T-helper 2 cell treated with Interferon-gamma antibody and Interleukin-4, amounts not matched to agents 5 μg/mL and 100 μg/mL, for 36 hours (primary cell): ENCODE measurements at places on chromosomes 4 and X.

- no peak for DNase-seq
Measured at GRCh38 chr4:6617246-6617645, 23.2 kb upstream of the MRFAP1 start.

DNA sequence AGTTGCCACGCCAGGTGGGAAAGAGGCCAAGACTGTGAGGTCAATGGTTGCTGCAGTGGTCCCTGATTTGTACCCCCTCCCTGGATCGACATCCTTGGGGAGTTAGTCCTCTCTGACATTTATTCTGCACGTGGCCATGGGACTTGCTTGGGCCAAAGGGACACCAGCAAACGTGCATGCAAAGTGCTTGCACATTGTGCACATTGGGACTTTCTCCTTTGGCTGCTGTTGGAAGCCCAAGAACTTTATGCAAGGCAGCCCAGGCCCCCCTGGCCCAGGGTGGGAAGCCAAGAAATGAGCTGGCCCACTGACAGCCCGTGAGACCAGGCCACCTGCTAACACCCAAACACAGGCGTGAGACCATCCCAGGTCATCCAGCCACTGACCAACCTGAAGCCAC, 38.1 kb downstream of the SLC2A9 start:
- DNase-seq, result no peak

DNA sequence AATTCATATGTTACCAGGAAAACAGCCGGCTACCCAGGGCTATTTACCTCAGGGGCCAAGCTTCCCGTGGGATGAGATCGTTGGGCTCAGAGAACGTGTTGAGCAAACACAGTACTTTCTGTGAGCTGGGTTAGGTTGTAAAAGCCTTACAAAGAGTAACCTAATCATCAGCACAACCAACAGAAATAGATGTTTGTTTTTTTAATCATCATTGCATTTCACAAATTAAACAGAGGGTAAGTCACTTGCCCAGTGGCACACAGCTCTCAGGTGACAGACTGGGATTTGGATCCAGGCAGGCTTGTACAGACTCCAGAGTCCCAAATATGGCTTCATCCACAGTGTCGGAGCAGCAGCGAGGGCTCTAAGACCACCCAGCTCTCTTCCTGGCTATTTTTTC, 20.1 kb downstream of the SPON2 start:
- no peak for DNase-seq

DNA sequence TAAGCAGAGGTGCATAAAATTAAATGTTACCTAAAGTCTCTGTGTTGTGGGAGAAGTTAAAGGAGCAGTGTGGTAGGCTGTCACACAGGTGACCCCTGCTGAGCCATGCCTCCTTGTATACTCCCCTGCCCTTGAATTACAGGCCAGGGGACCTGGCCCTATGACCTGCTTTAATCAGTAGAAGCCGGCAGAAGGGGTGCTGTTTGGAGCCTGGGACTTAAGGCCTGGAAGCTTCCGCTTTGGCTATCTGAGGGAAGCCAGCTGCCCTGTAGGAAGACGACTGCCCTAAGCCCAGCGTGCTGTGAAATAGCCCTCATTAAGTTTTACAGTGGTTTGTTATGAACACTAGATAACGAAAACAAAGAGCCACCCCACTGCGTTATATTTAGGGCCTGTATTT, 34.1 kb downstream of the SPINK2 start:
- no peak for DNase-seq

- DNase-seq, result no peak
Measured at GRCh38 chr4:17587094-17587822, 10.3 kb downstream of the LAP3 start.

- DNase-seq, result no peak
Measured at GRCh38 chr4:1901127-1901526, 29.9 kb downstream of the NSD2 start.

- DNase-seq, result no peak
Measured at GRCh38 chr4:42600578-42600977, 56.3 kb downstream of the ATP8A1 start.

GRCh38 chrX:153371256-153371655, 29.9 kb downstream of the PNMA6E start:
- DNase-seq, result no peak

GRCh38 chr4:16293210-16293838, 67.1 kb upstream of the TAPT1 start:
- DNase-seq, result no peak

GRCh38 chrX:123173833-123174232, 10.2 kb upstream of the GRIA3 start:
- DNase-seq, result no peak

DNA sequence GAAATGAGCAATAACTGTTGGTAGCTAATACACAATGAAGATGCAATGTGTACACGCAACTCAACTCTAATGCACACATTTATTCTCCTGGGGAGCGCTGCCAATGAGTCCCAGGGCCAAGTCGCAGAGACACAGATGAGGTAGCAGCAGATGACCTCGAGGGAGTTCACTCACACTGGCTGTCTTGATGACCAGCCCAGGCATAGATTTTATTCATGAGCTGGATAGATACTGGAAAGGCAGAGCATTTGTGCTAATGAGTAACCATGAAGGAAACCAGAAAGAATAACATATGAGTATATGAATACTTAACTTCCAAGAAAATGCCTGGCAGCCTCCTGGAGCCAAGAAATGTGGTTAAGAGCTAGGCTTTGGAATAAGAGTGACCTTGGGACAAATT, 42.3 kb downstream of the RASL11B start:
- no peak for DNase-seq

DNA sequence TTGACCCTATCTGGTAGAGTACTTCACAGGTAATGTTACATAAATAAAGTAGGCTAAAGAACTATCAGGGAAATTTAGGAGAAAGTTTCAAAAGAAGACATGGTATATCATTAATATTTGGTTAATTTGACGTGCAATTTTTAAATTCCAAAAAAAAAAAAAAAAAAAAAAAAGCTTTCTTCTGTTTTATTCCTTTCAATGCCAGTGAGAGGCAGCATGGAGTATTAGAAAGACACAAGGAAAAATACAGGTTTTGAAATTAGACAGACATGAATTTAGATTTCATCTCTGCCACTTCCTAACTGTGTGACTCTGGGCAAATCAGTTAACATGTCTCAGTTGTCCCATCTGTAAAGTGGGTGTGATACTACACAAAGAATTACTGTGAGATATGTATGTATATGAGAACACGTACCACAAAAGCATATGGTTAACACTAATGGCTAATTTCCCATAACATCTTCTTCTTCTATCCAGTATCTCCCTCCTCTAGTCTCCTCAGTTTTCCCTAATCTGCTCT, 132.5 kb downstream of the GPC3 start:
- DNase-seq, result no peak

- DNase-seq, result no peak
Measured at GRCh38 chrX:115553171-115553570, 7.8 kb upstream of the PLS3 start.

DNA sequence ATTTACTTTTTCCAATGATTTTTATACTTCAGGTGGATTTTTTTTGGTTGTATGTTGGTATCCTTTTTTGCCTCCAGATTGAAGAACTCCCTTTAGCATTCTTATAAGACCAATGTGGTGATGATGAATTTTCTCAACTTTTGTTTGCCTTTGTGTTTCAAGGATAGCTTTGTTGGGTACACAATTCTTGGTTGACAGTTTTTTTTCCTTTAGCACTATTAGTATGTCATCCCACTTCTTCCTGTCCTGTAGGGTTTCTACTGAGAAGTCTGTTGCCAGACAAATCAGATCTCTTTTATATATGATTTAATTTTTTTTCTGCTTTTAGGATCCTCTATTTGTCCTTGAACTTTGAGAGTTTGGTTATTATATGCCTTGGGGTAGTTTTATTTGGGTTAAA, 463.0 kb upstream of the GALNT7 start:
- no peak for DNase-seq

- no peak for DNase-seq
Measured at GRCh38 chrX:112830540-112830939, 10.1 kb downstream of the AMOT start.

DNA sequence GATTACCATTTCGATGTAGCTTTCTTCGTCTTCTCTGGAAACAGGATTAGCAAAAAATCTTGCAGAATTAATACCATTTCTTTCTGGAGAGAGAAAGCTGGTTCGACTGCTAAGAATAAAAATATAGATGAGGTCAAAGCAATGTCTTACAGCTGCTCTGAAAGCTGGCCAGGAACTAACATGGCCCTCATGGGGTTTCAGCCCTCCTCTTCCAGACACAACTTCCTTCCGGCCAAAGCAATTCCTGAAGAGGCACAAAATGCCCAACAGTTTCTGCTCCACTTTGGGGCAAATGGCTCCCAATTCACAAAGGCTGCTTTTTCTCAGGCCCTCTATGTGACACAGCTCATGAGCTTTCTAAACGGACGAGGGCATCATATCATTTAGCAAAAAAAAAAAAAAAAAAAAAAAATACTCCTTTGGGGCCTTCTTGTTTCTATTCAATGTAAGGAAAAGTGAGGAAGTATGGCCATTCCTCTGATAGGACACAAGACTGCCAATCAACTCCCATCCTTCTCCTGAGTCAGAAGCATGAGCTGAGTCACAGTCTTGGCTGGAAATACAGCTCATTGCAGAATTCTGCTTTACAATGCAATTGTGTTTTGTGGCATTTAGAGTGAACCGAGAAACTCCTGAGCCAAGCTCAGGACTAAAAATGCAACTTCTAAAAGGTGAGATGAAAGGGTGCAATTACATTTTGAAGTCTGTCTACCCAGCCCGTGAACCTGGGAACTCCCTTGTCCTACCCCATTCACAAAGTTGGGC, 42.7 kb upstream of the CTAG2 start:
- DNase-seq, result peak; percentile 7

- no peak for DNase-seq
Measured at GRCh38 chr4:187289371-187289770, 565.7 kb upstream of the FAT1 start.

DNA sequence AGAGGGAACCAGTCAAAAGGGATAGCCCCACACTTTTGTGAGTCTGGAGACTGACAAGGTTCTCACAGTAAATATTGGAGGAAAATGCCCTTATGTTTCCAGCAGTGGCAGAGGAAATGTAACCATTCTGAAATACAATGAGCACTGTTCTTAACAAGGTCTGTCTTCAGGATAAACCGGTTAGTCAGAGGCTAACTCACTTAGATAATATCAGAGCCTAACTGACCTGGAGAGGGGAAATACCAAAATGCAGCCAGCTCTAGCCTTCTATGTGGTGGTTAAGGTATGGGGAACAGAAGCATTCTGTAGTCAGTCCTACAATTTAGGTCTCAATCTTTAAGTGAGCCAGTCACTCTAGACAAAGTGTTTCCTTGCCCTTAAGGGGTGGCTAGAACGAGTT, 70.8 kb downstream of the TBCK start:
- no peak for DNase-seq

DNA sequence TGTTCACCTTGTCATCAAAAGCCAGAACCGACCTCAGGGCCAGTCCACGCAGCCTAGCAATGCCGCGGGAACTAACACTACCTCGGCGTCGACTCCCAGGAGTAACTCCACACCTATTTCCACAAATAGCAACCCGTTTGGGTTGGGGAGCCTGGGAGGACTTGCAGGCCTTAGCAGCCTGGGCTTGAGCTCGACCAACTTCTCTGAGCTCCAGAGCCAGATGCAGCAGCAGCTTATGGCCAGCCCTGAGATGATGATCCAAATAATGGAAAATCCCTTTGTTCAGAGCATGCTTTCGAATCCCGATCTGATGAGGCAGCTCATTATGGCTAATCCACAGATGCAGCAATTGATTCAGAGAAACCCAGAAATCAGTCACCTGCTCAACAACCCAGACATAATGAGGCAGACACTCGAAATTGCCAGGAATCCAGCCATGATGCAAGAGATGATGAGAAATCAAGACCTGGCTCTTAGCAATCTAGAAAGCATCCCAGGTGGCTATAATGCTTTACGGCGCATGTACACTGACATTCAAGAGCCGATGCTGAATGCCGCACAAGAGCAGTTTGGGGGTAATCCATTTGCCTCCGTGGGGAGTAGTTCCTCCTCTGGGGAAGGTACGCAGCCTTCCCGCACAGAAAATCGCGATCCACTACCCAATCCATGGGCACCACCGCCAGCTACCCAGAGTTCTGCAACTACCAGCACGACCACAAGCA, 898 bp downstream of the UBQLN2 start:
- peak; percentile 52 for DNase-seq
